Left hindlimb (tissue), 1 donor: ENCODE measurements at places on chromosomes 1 and 21.
A peak's percentile ranks its signal among the peaks of the same experiment; 100 is the strongest.

DNA sequence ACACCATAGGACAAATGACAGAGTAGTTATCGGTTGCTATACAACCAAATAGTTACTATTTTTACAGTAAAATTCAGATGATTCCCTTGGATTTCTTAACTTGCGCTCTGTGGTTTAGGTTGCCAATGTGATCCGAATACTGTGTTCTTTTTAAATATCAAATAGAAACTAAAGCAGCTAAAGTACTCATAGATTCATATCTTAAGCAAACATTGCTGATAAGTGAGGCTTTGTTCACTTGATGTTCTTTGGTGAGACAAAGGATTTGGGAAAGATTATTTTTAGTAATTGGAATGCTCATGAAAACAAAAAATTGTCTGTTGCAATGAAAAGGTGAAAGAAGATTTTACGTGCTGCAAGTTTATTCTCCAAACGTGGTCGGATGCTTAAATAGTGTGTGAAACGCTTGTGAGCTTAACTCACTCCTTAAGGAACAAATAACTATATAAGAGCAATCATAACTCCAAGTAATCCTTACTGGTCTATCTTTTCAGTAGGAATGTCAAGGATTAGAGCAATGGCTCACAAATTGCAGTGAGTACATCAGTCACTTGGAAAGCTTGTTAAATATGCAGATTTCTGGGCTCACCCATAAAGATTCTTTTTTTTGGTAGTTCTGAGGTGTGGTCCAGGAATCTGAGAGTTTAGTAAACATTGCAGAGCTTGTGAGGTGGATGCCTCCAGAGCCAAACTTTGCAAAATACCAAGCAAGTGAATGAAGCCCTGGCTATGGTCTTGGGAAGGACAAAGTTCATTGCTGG, 31.8 kb upstream of the PDC start:
- no peak for DNase-seq

DNA sequence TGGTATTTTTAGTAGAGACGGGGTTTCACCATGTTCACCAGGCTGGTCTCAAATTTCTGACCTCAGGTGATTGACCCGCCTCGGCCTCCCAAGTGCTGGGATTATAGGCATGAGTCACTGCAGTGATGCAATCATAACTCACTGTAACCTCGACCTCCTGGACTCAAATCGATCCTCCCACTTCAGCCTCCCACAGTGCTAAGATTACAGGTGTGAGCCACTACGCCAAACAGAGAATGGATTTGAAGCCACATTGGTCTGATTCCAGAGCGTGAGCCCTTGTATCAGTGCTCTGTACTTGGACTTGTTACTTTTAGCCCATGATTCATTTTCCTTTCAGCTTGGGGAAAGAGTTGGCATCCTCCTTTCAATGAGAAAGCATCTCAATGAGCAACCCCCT, 14.9 kb upstream of the ZNF683 start:
- DNase-seq: no peak

GRCh38 chr21:35525443-35525842, 476.3 kb upstream of the RUNX1 start:
- no peak for DNase-seq

DNA sequence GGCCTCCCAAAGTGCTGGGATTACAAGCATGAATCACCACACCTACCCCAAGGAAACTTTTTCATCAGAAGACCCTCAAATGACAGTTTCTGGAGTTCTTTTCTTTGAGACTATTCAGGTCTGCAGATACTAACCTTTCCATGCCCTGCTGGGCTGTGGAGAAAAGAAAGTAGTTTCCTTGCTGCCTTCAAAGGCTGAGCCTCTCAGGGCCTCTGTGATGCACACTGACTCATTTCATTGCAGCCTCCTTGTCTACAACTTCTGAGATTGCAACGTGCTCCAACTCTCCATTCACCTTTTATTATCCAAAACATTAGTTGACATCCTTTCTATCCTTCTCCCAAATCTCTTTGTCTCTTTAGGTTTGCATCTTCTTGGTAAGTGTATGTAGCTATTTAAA, 8.8 kb upstream of the SAMSN1 start:
- no peak for DNase-seq

- no peak for DNase-seq
Measured at GRCh38 chr1:86394416-86394815, 1.7 kb downstream of the ODF2L start.

DNA sequence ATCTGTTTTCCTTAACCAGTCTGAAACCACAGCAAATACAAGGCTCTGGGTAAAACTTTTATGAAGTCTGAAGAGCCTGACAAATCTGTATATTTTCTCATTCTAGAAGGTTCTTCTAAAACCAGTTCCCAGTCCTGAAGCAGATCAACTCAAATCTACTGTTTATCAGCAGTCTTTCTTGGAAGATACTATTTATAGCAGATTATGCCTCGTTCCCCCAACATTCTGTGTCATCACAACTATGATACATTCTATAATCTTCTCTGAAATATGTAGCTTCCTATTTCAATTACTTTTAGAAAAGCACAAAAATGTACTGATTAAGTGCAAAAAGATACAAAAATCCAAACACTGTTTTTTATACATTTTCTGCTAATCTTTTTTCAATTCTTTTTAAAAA, 67.5 kb downstream of the NIBAN1 start:
- no peak for DNase-seq

- DNase-seq: peak; percentile 94
Measured at GRCh38 chr21:45973475-45974072, 8.0 kb upstream of the COL6A1 start.

DNA sequence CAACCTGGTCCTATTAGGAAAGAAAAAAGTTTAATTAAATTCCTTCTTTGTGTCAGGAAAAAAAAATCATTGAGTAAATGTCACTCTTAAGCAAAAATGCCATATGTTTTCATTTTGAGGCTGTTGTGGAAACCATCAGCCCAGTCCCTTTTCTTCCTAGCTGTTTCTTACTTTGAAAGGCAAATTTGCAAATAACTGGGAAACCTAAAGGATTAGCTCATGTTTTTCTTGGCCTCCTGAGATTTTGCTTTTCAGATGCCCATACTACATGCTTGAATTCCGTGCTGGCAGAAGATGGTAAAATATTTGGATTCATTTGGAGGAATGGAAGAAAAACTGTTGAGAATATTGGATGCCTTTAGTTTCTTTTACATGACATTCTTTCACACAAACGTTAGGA, 182.1 kb upstream of the ADAMTS5 start:
- DNase-seq: no peak

- peak; percentile 64 for DNase-seq
Measured at GRCh38 chr1:59261537-59261936, 35.4 kb upstream of the FGGY start.

DNA sequence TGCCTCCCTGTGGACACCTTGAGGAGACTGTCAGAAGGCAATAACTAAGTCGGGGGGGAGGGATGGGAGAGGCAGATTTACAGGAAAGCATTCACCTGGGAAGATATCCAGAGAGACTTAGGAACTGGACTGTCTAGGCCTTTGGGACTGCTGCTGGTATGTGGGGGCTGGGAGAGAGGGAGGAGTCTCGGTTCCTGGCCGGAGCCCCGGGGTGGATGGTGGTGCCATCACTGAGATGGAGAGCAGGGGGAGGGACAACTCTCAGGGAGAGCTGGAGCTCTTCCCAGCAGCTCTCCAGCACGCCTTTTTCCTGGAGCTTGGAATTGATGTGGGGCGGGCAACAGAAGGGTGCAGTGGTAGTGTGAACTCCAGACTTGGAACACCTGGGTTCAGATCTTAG, 22.1 kb downstream of the PTPRF start:
- DNase-seq: peak; percentile 60

- DNase-seq: no peak
Measured at GRCh38 chr1:9696793-9697192, 45.3 kb downstream of the PIK3CD start.

- no peak for DNase-seq
Measured at GRCh38 chr1:3563610-3564009, 47.7 kb downstream of the MEGF6 start.

GRCh38 chr1:54498383-54499096, 49.5 kb upstream of the ACOT11 start:
- DNase-seq: no peak

DNA sequence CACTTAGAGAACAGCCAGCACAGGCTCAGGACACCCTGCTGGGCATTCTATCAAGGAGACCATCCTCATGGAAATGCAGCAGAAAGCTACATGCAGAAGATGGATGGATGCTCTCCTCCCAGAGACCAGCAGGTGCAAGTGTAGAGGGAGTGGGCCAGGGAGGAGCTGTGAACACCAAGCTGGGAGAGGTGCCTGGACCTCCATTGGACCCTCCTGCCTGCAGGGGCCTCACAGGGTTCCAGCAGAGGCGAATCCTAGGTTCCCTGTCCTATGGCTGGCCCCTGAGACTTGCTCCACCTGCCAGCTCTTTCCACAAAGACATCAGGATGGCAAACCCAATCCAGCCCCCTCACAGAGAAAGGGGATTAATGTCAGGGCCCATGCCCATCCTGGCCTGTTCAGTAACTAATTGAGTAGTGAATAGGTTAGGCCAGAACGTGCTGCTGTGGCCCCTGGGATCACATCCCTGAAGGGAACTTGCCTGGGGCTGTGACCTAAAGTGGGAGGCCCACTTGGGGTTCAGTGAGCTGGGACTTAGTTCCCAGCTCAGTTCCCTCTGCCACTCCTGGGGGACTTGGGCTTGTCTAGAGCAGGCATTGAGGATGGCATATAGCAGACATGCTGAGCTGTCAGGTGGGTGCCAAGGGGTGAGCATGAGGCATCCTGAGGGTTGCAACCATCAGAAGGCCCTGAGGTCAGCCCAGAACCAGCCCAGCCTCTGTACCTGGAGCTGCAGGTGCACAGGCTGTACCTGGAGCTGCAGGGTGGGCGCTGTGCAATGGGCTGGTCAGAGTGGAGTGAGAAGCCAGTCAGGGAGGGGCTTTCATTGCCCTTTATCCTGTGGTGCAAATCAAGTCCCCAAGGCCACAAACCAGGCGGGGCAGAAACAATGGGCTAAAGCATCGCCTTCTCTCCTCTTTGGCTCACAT, 22.9 kb upstream of the ZNF678 start:
- no peak for DNase-seq

- DNase-seq: no peak
Measured at GRCh38 chr1:175217721-175218531, 25.4 kb upstream of the KIAA0040 start.

DNA sequence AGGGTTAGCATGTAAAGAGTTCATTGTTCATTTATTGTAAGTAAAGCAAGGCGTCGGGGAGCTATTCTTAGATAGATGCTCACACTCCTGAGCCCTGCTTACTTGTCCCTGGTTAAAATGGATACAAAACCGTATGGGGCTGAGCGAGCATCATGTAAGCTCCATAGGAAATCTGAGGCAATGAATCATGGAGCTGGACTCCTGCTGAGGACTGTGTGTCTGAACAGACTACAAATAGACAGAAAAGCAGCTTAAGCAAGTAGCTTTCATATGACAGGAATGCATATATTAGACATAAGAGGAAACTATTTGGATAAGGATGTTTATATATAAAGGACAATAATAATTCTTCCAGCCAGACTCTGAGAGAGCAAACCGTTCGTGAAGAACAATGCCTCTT, 604.9 kb upstream of the PTBP2 start:
- DNase-seq: no peak

DNA sequence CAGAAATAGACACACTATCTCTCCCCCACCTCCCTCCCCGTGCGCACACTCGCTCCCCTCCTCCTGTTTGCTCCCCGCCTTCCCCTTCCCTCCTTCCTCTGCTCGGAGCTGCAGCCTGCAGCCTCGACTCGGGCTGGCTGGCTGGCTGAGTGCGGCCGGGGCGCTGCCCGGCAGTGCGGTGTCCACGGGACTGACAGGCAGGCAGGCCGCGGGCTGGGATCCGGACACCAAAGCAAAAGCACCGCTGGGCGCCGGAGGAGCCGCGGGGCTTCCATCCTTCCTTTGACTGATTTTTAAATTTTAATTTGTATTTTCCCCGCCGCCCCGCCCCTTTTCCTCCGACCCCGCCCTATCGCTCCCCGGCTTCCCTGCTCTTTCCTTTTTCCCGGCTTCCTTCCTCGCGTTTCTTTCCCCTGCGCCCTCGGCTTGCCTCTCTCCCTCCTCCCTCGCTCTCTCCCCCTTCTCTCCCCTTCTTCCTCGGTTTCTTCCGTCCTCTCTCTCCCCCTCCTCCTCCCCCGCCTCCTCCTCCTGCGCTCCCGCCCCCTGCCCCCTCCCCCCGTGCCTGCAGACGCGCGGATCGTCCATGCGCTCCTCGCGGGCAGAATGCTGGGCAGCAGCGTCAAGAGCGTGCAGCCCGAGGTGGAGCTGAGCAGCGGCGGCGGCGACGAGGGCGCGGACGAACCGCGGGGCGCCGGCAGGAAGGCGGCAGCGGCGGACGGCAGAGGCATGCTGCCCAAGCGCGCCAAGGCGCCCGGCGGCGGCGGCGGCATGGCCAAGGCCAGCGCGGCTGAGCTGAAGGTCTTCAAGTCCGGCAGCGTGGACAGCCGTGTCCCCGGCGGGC, 109.4 kb downstream of the NAV1 start:
- peak; percentile 81 for DNase-seq

DNA sequence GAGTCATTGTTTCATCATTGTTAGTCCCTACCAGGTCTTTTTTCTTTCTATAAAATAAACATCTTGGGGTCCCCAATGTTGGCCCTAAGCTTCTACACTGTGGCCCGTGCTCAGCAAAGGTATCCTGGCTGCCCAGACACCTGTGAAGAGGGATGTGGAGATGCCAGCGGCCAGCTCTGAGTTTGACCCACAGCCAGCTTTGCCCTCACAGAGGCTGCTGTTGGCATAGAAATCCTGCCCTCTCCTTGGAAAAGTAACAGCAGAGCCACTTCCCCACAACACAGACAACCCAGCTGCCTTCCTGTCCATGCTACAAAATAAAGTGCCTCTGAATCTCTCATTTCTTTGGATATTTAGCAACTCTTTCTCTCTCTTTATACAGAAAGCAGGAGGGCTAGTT, 6.0 kb downstream of the TRIM62 start:
- DNase-seq: no peak

GRCh38 chr1:112332176-112333150, 63.6 kb upstream of the CTTNBP2NL start:
- peak; percentile 59 for DNase-seq

- peak; percentile 76 for DNase-seq
Measured at GRCh38 chr1:235624721-235625333, 24.8 kb downstream of the GNG4 start.

- DNase-seq: no peak
Measured at GRCh38 chr1:202154766-202155477, 5.5 kb downstream of the PTPN7 start.

- no peak for DNase-seq
Measured at GRCh38 chr1:77015748-77016341, 148.6 kb downstream of the ST6GALNAC5 start.

DNA sequence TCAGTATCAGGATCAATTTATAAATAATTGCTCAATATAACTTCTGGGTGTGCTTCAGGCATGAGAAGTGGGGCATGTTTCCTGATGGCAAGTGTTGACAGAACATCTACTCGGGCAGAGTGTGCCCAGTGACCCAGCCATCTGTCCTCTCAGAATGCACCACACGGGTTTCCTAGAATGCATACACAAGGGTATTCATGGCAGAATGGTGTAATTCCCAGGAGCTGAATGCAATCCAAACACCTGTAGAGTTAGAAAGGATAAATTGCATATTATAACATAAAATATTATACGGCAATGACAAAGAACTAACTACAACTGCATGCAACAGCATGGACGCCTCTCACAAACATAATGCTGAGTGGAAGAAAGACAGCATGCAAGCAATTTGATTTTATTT, 391.9 kb downstream of the SIPA1L2 start:
- DNase-seq: no peak
